ENCODE measurements at places on chromosomes 16 and 17.

GRCh38 chr17:9905902-9906301 is 831 bp upstream of the RCVRN start:
- no peak overlapping the region for H3K27ac ChIP-seq
- H3K4me1 ChIP-seq = no peaks in the 10 kb centered on the region
- H3K27me3 ChIP-seq = no peaks in the 10 kb centered on the region
- H3K36me3 ChIP-seq = no peaks in the 10 kb centered on the region

DNA sequence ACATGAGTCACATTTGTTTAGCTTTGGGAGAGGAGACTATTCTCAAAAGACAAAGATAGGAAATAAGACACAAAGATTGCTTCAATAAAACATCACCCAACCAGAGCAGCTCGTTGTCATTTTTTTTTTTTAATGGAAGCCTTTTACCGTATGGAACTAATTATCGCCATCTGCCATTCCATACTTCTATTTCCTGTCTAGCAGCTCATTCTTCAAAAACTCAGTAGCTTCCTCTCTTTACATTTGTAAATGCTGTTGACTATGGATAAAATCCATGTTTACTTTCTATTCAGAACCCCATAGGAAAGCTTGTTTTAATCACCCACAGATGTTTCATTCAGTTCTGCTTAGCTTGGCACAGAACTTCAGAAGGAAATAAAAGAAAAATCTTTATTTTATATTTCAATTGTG is 110.0 kb upstream of the PSMD7 start:
- no peak for DNase-seq
- no peaks in the 10 kb centered on the region for H3K36me3 ChIP-seq
- H3K4me3 ChIP-seq = no peak overlapping the region

DNA sequence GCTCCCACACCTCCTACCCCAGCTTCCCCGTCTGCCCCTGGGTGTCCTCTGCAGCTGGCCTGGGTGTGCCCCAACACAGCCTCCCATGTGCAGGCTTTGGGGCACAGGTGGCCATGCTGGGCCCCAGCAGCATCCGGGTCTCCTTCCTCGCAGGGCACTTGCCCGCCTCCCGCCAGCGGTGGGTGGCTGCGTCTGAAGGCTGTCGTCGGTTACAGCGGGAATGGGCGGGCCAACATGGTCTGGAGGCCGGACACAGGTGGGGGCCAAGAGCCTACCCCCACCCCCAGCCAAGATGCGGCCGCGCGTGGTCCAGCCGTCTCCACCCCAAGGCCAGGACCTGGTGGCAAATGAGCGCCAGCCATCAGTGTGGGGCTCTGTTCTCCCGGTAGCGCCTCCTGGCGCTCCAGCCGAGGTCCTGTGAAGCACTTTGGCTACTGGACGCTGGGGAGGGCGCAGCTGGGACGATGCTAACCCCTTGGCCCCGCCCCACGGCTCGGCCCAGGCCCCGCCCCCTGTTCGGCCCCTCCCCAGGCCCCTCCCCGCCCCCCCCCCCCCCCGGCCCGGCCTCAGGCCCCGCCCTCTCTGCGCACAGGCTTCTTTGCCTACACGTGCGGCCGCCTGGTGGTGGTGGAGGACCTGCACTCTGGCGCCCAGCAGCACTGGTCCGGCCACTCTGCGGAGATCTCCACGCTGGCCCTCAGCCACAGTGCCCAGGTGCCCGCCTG is 7.3 kb upstream of the RHOT2 start:
- peaks cover 14% of the 10 kb centered on the region for H3K4me1 ChIP-seq
- no peaks in the 10 kb centered on the region for H3K27me3 ChIP-seq
- H3K4me3 ChIP-seq = no peak overlapping the region
- peaks cover 11% of the 10 kb centered on the region for H3K36me3 ChIP-seq

- H3K27me3 ChIP-seq = no peaks in the 10 kb centered on the region
- no peaks in the 10 kb centered on the region for H3K4me1 ChIP-seq
- H3K27ac ChIP-seq = no peak overlapping the region
- no peak for DNase-seq
- no peaks in the 10 kb centered on the region for H3K36me3 ChIP-seq
- H3K4me3 ChIP-seq = no peak overlapping the region
These were observed 76.2 kb downstream of the RBFOX1 start for GRCh38 chr16:7408700-7409365.

- no peaks in the 10 kb centered on the region for H3K27me3 ChIP-seq
- H3K36me3 ChIP-seq = peaks cover 65% of the 10 kb centered on the region
- DNase-seq = peak; percentile 87
- H3K27ac ChIP-seq = peak overlapping the region; percentile 47
These were observed 4.2 kb upstream of the MXRA7 start for GRCh38 chr17:76714822-76715495.

All from Peyer's patch (tissue), 4 donors.